ENCODE measurements at places on chromosomes 3 and 15.

DNA sequence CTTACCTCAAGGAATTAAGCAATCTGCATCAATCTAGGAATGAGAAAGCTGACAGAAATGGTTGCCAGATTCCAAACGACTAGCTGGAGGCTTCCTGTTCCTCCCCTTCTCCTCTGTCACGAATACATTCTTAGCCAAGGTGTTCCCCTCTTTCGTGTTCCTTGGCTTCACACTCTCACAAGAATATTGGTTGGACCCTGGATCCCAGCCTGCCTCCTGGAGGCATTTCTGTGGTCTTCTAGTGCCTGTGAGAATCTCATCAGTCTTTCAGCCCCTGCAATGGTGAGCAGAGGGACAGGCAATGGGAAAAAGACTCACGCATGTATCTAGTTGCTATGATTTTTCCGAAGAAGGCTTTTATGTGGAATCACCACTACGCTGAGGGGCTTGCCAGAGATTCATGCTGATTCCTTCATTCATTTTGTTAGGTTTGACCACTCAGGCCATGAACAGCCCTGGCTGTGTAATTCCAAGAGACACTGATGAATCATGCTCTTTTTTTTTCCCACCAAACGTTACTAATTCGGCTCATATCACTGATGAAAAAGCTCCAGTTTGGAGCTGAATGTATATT, 1.6 kb upstream of the P3H2 start:
- peak; percentile 13 for DNase-seq

- DNase-seq: no peak
Observed at GRCh38 chr15:60386615-60387014, 11.2 kb downstream of the ANXA2 start.

GRCh38 chr3:64509206-64509605, 178.6 kb downstream of the ADAMTS9 start:
- DNase-seq: no peak

DNA sequence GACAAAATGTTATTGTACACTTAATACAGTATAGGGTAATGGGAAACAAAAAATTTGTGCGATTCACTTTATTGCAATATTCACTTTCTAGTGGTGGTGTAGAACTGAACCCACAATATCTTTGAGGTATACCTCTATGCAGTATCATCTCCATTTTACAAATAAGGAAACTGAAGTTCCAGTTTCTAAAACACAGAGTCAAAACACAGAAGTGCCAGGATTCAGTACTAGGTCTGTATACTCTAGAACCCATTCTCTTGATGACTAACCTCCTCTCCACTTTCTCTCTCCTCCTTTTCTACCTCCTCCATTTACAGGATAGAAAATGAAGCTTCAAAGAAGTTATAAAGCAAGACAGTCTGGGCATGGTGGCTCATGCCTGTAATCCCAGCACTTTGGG, 62.2 kb downstream of the MB21D2 start:
- no peak for DNase-seq

- DNase-seq: no peak
Observed at GRCh38 chr3:69282181-69282580, 103.7 kb downstream of the FRMD4B start.

DNA sequence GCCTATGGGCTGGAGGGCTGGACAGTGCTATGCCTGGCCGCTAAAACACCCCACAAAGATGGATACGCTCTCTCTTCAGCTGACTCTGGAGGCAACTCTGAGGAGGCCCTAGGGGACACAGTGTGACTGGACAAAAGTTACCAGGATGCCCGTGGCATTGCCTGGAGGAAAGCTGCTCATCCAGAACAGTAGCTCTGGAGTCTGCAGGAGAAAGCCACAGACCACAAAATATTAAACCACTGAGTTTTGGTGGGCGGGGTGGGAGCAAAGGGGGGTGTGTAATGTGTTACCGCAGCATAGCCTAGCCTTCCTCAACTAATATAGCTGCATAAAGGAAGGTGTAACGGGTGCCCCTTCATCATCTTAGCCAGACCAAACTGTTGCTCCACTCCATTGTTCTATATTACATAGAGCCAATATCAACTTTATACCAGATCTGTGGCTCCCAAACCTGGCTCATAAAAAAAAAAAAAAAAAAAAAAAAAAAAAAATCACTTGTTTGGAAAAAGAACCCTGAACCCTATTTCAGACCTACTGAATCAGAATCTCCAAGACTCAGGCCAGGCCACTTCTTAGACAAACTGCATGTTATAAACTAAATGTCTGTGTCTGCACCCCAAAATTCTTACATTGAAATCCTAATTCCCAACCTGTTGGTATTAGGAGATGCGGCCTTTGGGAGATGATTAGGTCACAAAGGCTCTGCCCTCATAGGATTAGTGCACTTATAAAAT, 132.6 kb downstream of the TNIK start:
- DNase-seq: no peak

- DNase-seq: no peak
Observed at GRCh38 chr15:98796685-98797357, 148.5 kb downstream of the IGF1R start.

GRCh38 chr3:139758654-139759291, 81.0 kb upstream of the NMNAT3 start:
- DNase-seq: peak; percentile 74

GRCh38 chr15:99703603-99704443, 29.4 kb downstream of the LYSMD4 start:
- DNase-seq: peak; percentile 80

GRCh38 chr3:39094851-39095677, 12.4 kb downstream of the GORASP1 start:
- DNase-seq: no peak

DNA sequence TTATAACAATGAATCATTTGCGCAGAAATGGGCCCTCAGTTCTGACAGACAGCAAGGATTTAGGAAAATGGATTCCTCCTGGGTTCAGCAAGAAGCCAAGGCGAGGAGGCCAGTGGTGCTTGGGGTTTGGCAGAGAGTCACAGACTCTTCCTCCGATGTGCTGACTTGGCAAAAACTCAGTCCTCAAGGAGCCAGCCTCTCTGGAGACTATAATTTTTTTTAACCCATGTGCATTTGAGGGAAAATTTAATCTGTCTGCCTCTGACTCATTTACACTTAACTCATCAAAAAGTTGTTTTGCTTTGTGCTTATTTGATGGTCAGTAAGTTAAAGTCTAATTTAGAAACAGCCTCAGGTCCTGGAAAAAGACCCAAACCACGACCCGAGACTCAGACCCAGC, 34.2 kb upstream of the SLC24A5 start:
- no peak for DNase-seq

GRCh38 chr15:37100109-37100965, at the start of gene MEIS2:
Gene MEIS2, minus strand, starts transcription at chr15:37100549. Its CDS starts 1,083 bp downstream, at chr15:37099466.
- peak; percentile 96 for DNase-seq

DNA sequence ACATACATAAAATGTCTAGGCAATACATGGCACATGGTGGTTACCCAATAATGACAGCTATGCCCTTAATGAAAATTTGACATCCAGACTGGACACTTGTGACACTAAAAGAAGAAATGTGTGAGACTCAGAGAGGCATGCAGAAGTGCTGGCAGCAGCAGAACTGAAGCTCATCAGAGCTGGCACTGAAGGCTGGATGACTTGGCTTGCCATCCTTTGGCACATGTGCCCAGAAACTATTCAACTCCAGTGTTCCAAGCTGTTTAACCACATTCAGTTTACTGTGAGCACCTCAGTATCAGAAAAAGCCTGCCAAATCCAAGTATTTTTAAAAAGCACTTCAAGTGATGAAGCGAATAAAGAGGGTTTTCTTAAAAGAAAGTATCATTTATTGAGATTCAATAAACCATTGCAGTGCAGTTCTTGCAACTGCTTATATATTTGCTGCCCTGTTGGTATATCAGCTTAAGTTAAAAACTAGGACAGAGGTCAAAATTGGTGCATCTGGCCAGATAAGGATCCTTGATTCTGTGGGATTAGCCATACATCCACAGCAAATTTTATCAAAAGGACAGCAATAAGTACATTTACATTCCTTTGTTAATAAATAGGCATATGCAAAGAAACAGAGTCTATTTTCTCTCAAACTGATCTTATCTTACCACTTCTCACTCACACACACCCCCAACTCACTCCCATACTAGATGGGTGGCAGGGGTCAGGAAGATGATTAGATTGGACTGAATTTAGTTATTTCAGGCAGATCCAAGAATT, 15.8 kb downstream of the IGSF11 start:
- DNase-seq: no peak

DNA sequence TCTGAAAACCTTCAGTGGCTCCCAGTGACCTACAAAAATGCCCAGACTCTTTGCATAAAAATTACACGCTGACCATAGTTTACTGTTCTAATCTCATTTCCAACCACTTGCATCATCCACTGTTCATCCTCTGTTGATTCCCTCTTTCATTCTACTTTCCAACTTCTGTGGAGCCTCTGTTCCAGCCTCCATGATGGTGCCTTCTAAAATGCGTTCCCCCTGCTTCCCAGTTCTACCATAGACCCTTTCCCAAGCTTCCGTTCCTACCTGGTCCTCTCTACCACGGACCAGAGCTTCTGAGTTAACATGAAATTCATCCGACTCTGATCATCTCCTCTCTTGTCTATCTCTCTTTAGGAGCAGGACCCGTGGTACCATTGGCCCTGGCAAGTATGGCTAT, 127.0 kb downstream of the THSD4 start:
- no peak for DNase-seq

DNA sequence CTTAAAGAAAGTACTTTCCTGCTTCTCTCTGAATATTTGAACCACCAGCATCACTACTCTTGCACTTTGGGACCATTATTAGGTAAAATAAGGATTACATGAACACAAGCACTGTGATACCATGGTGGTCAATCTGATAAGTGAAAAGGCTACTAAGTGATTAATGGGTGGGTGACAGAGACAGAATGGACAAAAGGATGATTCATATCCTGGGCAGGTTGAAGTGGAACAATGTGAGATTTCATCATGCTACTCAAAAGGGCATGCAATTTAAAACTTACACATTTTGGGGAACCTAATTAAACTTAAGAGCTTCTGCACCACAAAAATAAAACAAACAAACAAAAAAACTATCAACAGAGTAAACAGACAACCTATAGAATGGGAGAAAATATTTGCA, 172.0 kb upstream of the CD96 start:
- no peak for DNase-seq

- no peak for DNase-seq
Observed at GRCh38 chr3:102030661-102031060, 181.3 kb downstream of the NFKBIZ start.

GRCh38 chr3:174498638-174499037, 360.5 kb upstream of the NAALADL2 start:
- no peak for DNase-seq

- DNase-seq: no peak
Observed at GRCh38 chr3:125250973-125251372, 38.4 kb upstream of the SLC12A8 start.

- no peak for DNase-seq
Observed at GRCh38 chr3:112963683-112964082, 11.2 kb downstream of the CD200R1 start.
